ENCODE measurements at places on chromosomes 2 and 18.

DNA sequence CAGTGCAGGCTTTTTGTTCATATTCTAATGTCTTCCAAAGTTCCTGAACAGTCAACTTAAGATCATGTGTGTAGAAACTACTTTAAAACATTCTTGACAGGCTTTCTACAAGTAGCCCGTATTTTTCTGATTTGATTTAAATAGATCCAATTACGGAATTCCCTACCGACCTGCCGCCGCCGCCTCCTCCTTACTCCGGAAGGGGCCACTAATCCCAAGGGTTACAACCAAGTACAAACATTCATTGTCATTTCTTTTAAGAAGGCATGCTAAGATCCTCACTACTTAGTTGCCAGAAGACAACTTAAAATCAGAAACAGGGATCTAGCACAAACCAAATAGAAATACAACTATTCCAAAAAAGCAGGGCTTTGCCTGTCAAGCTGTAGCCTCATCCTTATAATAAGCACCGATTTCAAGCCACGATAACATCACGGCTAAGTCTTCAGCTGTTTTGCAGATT lies 784 bp downstream of the WDR33 start:
- no peak for DNase-seq

DNA sequence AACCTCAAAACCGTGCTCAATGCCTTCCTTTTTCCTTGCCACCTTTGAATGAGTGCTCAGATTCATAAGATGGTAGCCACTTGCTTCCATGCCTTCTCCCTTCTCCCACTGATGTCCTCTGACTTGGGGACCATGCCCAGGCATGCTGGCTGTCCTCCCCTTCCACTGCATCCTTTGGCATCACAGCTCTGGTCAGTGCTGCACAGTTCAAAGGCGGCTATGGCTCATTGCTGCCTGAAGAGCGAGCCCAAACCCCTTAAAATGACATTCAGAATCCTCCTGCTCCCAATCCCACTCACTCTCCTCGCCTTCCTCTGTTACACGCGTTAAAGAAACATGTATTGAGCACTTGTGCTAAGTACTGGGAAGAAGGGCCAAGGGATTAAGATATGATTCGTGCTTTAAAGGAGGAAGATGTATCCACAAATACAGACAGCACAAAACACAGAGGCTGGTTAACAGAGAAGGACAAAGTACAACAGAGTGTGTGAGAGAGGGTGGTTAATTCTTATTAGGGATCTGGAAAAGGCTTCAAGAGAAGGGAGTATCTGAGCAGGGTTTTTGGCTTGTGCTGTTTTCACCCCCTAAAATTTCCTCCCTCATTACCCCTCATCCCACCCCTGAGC lies 81.8 kb downstream of the CERKL start:
- DNase-seq = no peak

DNA sequence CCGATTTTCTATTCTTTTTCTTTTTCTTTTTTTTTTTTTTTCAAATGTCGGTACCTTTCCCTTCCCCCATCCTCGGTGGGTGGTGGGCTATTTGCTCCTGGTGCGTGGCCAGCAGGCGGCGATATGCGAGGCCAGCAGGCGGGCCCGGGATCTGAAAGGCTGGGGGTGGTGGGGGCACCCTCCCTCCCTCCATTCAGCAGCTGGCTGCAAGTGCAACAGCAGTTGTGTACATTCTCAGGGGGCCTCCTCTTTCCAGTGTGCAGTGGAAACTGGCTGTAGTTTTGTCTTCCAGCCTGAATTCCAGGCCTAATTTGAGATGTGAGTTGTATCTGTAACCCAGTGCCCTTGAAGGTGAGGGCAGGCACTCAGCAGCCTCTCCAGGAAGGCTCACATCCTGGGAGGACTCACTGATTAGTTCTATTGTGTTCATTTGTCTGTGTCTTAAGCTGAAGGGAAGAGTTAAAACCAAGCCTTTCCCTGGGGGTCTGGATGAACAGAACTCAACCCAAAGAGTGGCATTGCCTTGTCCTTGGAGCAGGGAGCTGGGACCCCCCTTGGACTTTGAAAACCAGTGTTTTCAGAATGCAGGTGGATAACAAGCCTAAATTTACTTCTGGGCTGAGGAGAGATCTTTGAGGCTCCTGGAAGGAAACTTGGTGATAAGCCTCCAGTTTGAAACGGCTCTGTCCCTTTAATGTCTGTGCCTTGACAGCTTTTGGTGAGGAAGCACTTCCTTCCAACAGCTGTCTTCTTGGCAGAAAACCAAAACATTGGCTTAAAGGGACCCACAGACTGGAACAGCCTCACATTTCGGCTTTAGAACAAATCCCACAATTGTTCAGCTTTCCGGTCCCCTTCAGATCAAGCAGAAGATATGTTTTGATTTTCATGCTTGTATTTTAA lies 3.3 kb downstream of the MYCN start:
- no peak for DNase-seq

GRCh38 chr2:11022591-11023273 lies 111.0 kb downstream of the KCNF1 start:
- no peak for DNase-seq

DNA sequence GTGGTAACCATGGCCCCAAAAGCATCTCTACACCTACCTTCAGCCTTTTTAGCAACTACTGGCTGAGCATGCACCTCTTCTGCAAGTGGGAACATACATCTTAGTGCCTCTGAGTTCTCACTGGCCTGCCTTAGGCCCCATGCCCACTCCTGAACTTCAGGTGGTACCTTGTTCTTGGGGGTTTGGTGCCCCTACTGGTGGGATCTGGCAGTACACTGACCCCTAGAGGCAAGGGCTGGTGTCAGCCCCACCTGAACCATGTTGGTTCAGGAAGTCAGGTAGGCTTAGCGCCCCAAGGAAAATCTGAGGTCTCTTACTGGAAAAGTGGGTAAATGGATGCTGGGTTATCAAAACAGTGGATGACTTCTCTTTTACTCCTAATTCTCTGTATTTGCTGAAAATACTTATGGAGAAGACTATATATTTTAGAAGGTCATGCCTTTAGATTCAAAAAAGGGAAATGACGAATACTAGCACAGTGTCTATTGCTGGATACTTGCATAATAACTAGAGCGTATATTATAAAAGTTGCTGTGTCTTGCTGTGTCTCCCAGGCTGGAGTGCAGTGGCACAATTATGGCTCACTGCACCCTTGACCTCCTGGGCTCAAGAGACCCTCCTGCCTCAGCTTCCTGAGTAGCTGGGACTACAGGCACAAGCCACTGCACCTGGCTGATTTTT lies 84.6 kb downstream of the RAB31 start:
- no peak for DNase-seq

GRCh38 chr2:189862751-189863150 lies 78.5 kb downstream of the PMS1 start:
- no peak for DNase-seq

DNA sequence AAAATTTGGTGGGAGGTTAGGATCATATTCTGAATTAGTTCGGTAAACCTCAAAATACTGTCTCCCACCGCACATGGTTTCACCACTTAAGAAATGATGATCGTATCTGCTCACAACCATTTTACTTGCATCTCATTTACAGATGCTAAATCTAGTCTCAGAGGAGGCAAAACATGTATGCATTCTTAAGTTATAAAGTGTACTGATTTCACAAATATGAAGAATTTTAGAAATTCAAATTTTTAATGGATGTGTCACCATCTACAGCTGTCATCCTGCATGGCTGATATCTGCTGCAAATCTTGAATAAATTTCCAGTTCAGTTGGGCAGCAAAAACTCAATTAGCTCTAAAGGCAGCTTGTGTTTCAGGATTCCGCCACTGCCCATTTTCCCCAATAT lies 243.3 kb upstream of the KCNJ3 start:
- DNase-seq = no peak

GRCh38 chr2:47486841-47487497 lies 84.0 kb downstream of the MSH2 start:
- DNase-seq = no peak

DNA sequence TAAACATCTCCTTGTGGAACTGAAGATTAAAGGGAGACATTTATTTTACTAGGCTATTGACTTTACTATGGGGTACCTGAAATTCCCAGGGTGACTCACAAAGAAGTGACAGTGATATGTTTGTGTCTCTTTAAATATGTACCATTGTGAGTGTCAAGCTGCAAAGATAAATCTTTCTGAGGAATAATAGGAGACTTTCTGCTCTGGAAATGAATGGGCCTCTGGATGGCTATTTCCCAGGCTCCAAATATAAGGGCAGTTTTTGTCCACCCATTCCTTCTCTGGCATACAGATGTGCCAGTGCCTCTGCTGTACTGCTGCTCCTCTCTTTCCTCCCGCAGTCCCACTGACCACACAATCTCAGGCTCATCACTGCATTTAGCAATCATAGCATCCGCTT lies 586.4 kb upstream of the CNTNAP5 start:
- no peak for DNase-seq

DNA sequence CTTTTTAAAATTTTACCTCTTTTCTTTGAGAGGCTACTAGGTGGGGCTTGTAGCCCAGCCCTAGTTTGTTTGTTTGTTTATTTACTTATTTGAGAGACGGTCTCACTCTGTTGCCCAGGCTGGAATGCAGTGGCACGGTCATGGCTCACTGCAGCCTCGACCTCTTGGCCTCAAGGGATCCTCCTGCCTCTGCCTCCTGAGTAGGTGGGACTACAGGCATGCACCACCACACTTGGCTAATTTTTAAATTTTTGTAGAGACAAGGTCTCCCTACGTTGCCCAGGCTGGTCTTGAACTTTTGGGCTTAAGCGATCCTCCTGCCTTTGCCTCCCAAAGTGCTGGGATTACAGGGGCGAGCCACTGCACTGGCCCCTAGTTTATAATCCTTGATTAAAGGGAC lies 35.0 kb downstream of the ERLEC1 start:
- no peak for DNase-seq

DNA sequence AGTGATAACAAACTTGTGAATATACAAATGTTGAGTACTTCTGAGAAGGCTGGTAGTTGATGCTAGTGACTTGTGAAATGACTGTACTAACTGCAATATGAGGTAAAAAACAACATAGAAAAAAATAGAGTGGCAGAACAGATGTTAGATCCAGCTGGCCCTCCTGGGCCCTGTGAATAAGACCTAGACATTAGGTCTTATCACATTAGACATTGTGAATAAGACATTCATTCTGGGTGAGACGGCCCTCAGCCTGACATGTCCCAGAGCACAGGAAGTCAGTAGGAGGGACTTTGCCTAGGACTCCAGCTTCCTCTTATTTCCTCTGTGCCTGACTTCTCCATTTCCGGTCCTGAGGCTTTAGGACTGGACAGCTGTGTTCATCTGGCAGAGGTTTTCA lies 22.9 kb downstream of the DOK1 start:
- DNase-seq = no peak

DNA sequence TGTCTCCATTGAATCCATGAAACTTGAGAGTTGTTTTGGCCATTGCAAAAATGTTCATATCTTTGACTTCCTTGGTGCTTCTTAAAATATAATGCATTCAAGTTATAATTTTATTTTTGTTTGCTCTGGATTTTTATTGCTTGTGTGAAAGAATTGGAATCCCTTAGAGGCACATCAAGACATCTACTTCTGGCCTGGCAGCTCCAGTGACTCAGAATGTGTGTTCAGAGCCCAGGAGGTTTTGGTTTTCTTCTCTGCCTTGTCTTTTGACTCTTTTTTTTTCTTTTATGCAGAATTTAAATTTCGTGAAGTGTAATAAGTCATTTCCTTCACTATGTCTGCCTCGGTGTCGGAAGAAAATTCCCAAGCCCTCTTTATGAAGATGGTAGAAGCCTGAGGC lies 180.2 kb downstream of the LTBP1 start:
- no peak for DNase-seq
